ENCODE measurements at places on chromosomes 3 and 15. TPM values are rescaled to one million over a fixed set of nuclear protein-coding genes. Genes with fewer than 3 reads are reported as not detected.
A peak's percentile ranks its signal among the peaks of the same experiment; 100 is the strongest.

SEMA5B gene
- total RNA-seq, result 0.29 TPM

CPN2 gene
- total RNA-seq, result not detected

HTR3E gene
- not detected for total RNA-seq

- H3K4me1 ChIP-seq, result no peaks in the 10 kb centered on the region
- no peak overlapping the region for H3K4me3 ChIP-seq
- DNase-seq, result no peak
- no peaks in the 10 kb centered on the region for H3K27me3 ChIP-seq
These were observed 17.5 kb upstream of the GOLGA8B start for GRCh38 chr15:34600923-34601322.

DNA sequence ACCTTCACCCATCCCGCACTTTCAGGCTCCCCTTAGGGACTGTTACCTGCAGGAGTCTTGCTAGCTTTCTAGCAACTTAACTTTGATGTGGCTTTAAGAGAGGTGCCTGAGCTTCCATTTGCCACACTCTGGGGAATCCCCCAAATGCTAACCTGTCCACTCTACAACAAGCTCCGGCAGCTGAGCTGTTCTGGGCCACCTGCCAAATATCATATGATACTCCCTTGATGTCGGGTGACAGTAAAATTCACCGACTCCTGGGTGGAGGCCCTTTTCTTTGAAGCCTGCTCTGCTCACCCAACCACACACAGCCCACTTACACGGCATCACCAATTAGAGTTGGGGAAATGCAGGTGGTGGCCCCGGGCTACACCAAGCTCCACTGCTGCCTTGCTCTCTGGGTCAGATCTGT is 38.0 kb upstream of the XCR1 start:
- no peak overlapping the region for H3K4me3 ChIP-seq
- no peaks in the 10 kb centered on the region for H3K36me3 ChIP-seq
- H3K4me1 ChIP-seq, result no peaks in the 10 kb centered on the region
- H3K27ac ChIP-seq, result no peak overlapping the region
- no peak for DNase-seq

DNA sequence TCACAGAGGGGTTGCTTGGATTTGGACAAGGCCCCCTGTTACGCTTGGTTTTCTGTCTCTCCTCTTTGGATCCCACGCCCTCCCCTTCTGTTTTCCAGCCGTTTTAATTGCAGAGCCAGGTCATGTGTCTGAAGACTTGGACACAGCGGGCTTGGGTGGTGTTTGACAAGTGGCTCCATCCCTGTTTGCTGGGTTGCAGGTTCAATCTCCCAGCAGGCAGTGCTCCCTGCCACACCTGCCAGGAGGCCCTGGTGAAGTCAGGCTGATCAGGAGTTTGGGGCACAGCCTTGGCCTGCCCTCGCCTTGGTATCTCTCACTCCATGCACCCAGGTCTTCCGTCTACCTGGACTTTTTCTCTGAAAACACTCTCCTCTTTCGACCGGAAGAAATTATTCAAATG is 59.0 kb downstream of the PLXNA1 start:
- no peak for DNase-seq
- H3K27me3 ChIP-seq, result no peaks in the 10 kb centered on the region
- H3K4me3 ChIP-seq, result no peak overlapping the region
- H3K27ac ChIP-seq, result no peak overlapping the region
- no peaks in the 10 kb centered on the region for H3K4me1 ChIP-seq

GRCh38 chr3:132318451-132318850 is 1.2 kb downstream of the ACP3 start:
- H3K4me1 ChIP-seq, result no peaks in the 10 kb centered on the region
- no peaks in the 10 kb centered on the region for H3K27me3 ChIP-seq
- H3K4me3 ChIP-seq, result no peak overlapping the region
- H3K27ac ChIP-seq, result no peak overlapping the region
- DNase-seq, result no peak
- no peaks in the 10 kb centered on the region for H3K36me3 ChIP-seq

GRCh38 chr3:67688231-67688630 is 33.8 kb upstream of the SUCLG2 start:
- H3K27me3 ChIP-seq, result no peaks in the 10 kb centered on the region
- no peak overlapping the region for H3K27ac ChIP-seq
- H3K36me3 ChIP-seq, result no peaks in the 10 kb centered on the region
- H3K4me1 ChIP-seq, result no peaks in the 10 kb centered on the region
- no peak for DNase-seq

- H3K4me1 ChIP-seq, result no peaks in the 10 kb centered on the region
- H3K4me3 ChIP-seq, result no peak within 1 kb of the TSS
- DNase-seq, result no peak
These were observed at the start of gene CCR1 for GRCh38 chr3:46208167-46208704. Gene CCR1 (minus strand): TSS chr3:46208313. CDS start chr3:46204313, 4,000 bp downstream.

- H3K4me3 ChIP-seq, result no peak overlapping the region
- no peak for DNase-seq
- H3K27ac ChIP-seq, result no peak overlapping the region
These were observed 43.6 kb upstream of the DIPK2A start for GRCh38 chr3:143928056-143928455.

DNA sequence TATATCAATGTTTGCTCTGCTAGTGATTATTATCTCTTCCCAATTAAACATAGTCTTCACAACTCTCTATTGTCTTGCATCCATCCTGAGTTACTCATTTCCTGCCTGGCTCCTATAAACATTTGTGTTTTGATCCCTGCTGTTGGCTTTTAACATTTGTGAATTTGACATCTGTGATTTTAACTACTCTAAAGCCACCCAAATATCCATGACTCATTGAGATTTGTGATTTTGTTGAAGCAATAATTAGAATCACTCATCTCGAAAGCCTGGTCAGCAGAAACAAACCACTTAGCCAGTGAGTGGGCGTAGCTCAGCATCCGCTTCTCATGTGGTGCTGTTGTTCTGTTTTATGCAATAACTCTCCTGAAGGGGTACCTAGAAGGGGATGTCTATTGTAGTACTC is 174.3 kb upstream of the ZBTB20 start:
- no peaks in the 10 kb centered on the region for H3K27me3 ChIP-seq
- DNase-seq, result no peak
- no peaks in the 10 kb centered on the region for H3K36me3 ChIP-seq
- H3K27ac ChIP-seq, result no peak overlapping the region
- no peak overlapping the region for H3K4me3 ChIP-seq

DNA sequence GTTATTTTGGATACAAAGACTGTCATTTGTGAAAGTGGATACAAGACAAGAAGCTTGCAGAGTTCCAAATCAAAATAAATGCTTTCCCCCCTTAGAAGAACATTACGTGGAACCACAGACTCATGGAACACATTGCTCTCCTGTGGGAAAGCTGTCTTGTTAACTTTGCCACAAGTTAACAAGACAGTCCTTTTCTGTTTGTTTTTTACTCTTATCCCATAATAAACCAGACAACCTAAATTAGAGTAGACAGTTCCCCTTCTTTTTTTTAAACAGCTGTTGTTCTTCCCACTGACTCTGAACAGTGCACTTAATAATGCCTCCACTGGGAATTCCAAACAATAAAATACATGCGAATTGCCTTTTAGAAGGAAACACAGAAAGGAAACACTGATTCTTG is 255.3 kb upstream of the UBE2E2 start:
- H3K27me3 ChIP-seq, result no peaks in the 10 kb centered on the region
- H3K36me3 ChIP-seq, result no peaks in the 10 kb centered on the region
- H3K27ac ChIP-seq, result peak overlapping the region; percentile 56
- no peaks in the 10 kb centered on the region for H3K4me1 ChIP-seq
- no peak overlapping the region for H3K4me3 ChIP-seq
- DNase-seq, result no peak

DNA sequence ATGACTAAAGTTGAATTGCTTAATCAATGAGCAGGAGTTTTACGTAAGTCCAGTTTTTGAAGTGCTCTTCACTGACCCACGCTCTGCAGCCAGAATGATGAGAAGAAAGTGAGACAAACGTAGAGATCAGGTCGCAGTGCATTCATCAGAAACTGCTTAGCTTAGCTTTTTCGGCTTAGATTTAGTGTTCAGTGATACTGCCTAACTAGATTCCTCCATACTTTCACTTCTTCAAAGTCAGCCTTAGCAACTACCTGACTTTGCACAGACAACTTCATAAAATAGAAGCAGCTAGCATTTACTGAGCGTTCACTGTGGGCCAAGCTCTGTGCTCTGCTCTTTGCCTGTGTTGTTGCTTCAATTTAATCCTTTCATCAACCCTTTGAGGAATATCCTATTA is 116.1 kb downstream of the KCNH8 start:
- H3K4me3 ChIP-seq, result no peak overlapping the region
- no peaks in the 10 kb centered on the region for H3K4me1 ChIP-seq
- DNase-seq, result no peak
- H3K27me3 ChIP-seq, result no peaks in the 10 kb centered on the region

GRCh38 chr3:98114264-98114663 is 16.3 kb upstream of the OR5H1 start:
- H3K27ac ChIP-seq, result no peak overlapping the region
- H3K4me3 ChIP-seq, result no peak overlapping the region
- DNase-seq, result no peak
- no peaks in the 10 kb centered on the region for H3K4me1 ChIP-seq

GRCh38 chr3:37162501-37163245 is 11.7 kb downstream of the LRRFIP2 start:
- DNase-seq, result no peak
- no peaks in the 10 kb centered on the region for H3K36me3 ChIP-seq
- H3K27me3 ChIP-seq, result no peaks in the 10 kb centered on the region
- no peak overlapping the region for H3K4me3 ChIP-seq
- H3K4me1 ChIP-seq, result no peaks in the 10 kb centered on the region

GRCh38 chr3:183554377-183554776 is 1.1 kb downstream of the KLHL6 start:
- H3K36me3 ChIP-seq, result no peaks in the 10 kb centered on the region
- no peak overlapping the region for H3K4me3 ChIP-seq
- no peak overlapping the region for H3K27ac ChIP-seq
- no peaks in the 10 kb centered on the region for H3K27me3 ChIP-seq
- H3K4me1 ChIP-seq, result no peaks in the 10 kb centered on the region

DNA sequence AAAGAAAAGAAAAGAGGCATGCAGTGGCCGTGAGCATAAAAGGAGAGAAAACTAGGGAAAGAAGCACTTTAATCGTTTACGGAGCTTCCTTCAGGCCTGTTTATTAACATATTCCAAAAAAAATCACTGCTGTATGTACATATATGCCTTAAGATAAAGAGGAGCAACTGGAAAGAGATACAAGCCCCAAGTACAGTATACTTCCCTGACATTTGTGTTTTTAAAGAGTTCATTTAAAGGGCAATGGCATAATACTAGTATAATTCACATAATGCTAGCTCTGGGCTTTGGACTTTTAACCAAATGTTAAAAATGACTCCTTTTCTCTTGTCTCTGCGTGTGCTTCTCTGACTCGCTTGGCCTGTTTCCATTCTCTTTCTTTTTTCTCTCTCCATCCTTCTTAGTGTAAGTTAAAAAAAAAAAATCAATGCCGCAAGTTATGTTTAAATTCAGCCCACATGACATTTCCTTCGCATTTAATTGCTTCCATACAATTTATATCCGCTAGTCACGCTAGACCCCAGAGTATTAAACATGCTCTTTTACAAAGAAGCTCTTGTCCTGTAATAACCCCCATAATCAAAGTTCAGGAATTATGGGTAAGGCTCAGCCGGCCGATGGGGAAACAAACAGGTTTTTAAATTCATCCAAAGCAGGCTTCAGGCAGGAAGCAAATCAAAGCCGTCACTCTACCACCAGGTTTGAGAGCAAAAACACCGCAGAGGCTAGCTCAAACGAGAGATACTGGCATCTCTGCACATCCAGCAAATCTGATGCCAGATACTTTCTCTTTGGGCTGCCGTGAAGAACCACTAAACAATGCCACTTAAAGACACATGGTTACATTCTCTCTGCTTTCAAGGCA is 19.4 kb downstream of the WWTR1 start:
- peak overlapping the region; percentile 15 for H3K4me3 ChIP-seq
- H3K27ac ChIP-seq, result peak overlapping the region; percentile 10
- H3K4me1 ChIP-seq, result no peaks in the 10 kb centered on the region
- H3K27me3 ChIP-seq, result no peaks in the 10 kb centered on the region
- peak; percentile 22 for DNase-seq

DNA sequence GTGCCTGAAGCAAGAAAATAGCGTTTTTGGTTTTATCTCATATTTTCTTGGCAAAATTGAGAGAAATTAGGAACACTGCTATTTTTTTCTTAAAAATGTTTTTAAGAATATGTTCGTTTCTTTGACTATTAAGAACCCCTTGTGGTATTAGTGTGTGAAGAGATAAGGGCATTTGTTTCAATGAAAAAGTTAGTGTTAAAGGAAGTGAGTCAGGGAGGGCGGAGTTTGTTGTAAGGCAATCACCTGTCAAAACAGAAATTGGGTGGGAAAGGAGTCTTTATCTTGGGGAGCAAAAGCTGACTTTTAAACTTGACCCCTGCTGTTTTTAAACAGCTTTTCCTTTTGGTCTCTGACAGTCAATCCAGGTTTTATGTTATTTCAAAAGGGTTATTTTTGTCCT is 4.2 kb downstream of the RAP2B start:
- no peak overlapping the region for H3K4me3 ChIP-seq
- no peak for DNase-seq
- peak overlapping the region; percentile 11 for H3K27ac ChIP-seq
- H3K27me3 ChIP-seq, result no peaks in the 10 kb centered on the region

- no peak for DNase-seq
- no peak overlapping the region for H3K27ac ChIP-seq
- peak overlapping the region; percentile 88 for H3K4me3 ChIP-seq
- no peaks in the 10 kb centered on the region for H3K36me3 ChIP-seq
- H3K27me3 ChIP-seq, result no peaks in the 10 kb centered on the region
- H3K4me1 ChIP-seq, result peaks cover 9% of the 10 kb centered on the region
These were observed 1.3 kb downstream of the ACTR8 start for GRCh38 chr3:53880396-53881345.

- no peaks in the 10 kb centered on the region for H3K27me3 ChIP-seq
- H3K4me3 ChIP-seq, result no peak overlapping the region
- no peak for DNase-seq
- no peaks in the 10 kb centered on the region for H3K4me1 ChIP-seq
These were observed 224.9 kb downstream of the MCTP2 start for GRCh38 chr15:94456226-94456625.

DNA sequence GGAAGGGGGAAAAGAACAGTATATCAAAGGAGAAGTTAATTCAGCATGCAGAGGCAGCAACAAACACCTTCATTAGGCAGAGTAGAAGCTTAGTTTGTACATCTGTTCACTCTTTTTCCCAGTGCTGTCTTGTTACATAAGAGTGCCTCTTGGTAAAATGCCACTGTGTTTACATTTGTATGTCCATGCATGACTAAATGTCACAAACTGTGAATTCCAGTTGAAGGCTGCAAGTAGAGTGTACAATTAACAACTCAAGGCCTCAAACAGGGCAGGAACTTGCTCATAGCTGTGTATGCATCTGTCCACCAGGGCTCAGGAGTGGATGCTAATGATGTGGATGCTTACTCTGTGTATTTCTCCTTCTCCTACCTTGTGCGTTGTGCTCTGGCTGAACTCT is 214.2 kb upstream of the TPM1 start:
- no peak overlapping the region for H3K4me3 ChIP-seq
- no peaks in the 10 kb centered on the region for H3K4me1 ChIP-seq
- H3K27me3 ChIP-seq, result no peaks in the 10 kb centered on the region
- H3K27ac ChIP-seq, result no peak overlapping the region
- DNase-seq, result no peak

All from uterus (tissue), 4 donors.